ENCODE measurements at places on chromosomes 6 and 20.

GRCh38 chr6:31083742-31084354, 28.5 kb downstream of the C6orf15 start:
- DNase-seq = no peak

DNA sequence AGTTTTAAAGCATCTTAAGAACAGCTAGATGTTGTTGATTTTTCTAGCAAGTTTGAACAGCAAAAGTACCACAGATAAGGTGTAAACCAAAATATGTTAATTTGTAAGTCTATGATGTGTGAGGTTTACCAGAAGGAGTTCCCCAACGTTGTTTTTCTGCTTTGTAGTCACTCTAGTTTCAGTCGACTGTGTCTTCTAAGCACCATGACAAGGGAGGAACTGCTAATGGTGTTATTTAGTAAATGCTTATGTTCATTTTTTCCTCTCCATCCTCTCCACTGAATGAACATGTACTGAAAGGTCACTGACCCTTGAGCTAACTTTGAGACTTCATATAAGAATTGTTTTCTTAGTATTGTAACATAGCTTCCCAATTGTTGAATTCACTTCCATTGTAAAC, 3.0 kb downstream of the ENPP3 start:
- no peak for DNase-seq

GRCh38 chr6:143544011-143544696, 32.6 kb upstream of the FUCA2 start:
- DNase-seq = no peak

- DNase-seq = peak; percentile 81
Observed at GRCh38 chr6:37516076-37516919, 16.6 kb upstream of the CCDC167 start.

DNA sequence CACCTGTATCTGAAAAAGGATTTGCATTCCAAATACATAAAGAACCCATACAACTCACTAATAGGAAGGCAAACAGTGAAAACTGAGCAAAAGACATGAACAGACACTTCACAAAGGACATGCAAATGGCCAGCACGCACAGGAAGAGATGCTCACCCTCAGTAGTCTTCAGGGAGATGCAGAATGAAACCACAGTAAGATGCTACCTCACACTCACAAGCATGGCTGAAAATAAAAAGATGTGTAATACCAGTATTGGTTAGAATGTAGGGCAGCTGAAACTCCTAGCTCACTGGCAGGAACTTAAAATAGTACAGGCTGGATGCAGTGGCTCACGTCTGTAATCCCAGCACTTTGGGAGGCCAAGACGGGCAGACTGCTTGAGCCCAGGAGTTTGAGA, 64.6 kb downstream of the SNX5 start:
- no peak for DNase-seq

DNA sequence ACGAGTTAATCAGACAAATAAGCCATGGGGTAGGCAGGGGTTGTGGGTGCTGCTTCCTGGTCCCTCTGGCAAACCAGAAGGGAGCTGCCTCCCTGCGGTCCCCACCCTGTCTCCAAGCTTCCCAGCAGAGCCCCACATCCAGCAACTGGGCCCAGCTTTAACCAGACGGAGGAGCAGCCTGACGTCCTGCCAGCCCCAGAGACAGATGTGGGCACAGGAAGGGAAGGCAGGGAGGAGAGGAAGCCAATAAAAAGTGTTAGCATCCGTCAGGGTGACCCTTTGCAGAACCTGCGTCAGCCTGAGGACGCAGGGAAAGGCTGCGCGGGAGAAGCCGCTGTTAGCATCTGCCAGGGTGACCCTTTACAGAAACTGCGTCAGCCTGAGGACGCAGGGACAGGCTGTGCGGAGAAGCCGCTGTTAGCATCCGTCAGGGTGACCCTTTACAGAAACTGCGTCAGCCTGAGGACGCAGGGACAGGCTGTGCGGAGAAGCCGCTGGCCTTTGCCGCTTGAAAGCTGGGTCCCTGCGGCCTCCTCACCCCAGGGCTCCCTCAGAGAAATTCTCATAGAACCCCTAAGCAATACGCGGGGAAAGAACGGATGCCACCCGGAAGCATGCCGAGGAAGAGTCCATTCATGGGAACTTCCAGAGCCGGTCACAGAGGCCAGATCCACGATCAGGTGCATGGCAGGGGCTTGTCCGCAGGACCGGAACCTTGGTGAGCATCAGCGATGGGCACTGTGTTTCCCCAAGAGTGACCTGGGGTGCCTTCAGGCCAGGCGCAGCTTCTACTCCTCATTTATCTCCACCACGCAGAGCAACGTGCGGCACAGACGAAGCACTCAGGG, 15.9 kb downstream of the DLL1 start:
- no peak for DNase-seq

DNA sequence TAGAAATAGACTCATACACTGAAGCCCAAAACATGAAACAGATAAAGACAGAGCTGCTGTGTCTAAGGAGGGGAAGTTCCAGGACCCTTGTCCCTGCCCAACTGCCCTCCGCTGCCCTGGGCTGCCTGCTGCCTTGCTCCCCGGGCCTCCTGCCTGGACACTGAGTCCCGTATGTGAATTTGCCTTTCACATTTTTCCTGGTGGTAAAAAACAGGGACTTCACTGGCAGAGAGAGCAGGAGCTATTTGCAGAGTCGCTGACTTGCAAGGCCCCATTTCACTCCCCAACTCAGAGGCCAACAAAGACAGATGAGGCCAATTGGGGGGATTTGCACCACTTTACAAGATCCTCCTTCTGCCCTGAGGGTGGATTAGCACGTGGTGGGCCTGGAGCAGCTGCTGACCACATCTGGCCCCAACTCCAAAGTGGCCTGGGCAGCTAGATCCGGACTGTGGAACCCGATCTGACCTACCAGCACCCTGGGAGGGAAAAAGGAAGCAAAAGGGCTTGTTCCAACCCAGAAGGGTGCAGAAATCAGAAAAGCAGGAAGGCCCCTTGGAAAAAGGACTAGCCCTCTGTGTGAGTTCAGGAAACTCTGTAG, 61.4 kb downstream of the NOL4L start:
- DNase-seq = no peak

GRCh38 chr6:158611039-158611438, 33.5 kb downstream of the DYNLT1 start:
- no peak for DNase-seq

All from activated T-helper 1 cell treated with Interleukin-2 at 50 U/mL for 16 hours (primary cell).